Uterus (tissue), 4 donors: ENCODE measurements at places on chromosomes 4 and X. TPM values are rescaled to one million over a fixed set of nuclear protein-coding genes. Genes with fewer than 3 reads are reported as not detected.

Gene ZNF185
- total RNA-seq: 21.0 TPM

Gene DCLK2
- 0.29 TPM for total RNA-seq

Gene CENPVL2
- not detected for total RNA-seq

DNA sequence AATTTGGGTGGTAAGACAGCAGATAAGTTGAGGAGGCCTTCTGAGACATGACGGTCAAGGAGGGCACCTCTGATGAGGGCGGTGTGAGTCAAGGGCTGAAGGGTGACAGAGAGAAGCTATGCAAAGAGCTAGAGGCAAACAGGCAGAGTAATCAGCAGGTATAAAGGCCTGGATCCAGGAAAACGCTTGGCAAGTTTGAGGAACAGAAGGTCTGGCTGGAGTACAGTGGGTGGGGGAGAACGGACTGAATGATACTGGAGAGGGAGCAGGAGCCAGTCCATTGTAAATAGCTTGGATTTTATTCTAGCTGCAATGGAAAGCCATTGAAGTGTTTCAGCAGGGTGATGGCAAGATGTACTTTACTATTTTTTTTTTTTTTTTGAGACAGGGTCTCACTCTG, 39.3 kb downstream of the RAB33B start:
- DNase-seq: no peak

GRCh38 chr4:23333946-23334878, 555.6 kb downstream of the PPARGC1A start:
- DNase-seq: no peak
